Natural killer cell (primary cell): ENCODE measurements at places on chromosomes 5 and 9.

- no peak for DNase-seq
These were observed 51.0 kb upstream of the IL17B start for GRCh38 chr5:149429839-149430721.

DNA sequence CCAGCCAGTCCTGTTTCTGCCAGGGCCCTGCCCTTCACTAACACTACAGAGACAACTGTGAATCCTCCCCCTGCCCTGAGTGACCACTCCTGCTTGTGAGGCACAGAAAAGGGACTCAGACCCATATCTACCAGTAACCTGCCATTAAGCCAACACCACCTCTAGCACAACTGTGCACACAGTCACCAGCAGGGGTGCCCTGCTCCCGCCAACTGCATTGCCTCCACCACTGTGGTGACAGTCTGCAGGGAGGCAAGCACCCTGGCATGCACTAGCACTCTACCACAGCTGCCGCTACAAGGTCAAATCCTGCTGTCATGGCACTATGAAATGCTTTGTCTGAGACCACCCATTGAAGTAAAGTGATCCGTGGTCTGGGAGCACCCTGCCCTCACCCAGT is 1028.5 kb upstream of the CDH9 start:
- DNase-seq: no peak

DNA sequence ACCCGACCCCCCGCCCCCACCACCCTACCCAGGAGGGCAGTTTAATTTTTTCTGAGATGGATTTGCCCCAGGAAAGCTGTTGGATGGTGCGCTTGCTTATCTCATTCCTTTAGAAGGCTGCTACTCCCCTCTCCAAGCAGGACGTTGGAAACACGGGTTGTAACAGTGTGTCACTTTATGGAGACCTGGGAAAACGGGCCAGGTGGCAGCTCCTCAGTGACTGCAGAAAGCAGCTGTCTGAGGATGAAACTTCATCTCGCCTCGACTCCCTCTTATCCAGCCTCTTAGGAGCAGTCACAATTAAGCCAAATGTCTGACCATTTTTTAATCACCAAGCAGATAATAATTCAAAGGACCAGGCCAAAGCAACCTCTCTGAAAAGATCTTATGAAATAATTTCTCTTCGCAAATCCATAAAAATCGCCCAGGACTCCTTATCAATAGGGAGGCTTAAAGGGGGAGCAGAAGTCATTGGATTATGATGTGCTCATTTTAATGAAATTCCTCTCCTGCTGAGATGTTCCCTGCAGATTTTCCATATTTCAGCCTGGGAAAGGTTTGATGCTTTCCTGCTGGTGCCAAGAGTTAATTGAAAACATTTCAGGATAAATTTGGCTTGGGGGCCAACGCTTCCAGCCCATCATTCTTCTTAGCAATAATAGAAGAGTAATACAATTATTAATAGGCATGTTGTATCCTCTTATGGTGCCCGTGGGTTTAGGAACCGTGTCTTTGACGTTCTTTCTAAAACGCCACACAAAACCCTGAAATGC is 26.0 kb downstream of the GAS1 start:
- DNase-seq: no peak

GRCh38 chr5:36662291-36662851 is 56.0 kb downstream of the SLC1A3 start:
- DNase-seq: no peak

GRCh38 chr9:129355631-129356030 is 177.6 kb upstream of the IER5L start:
- DNase-seq: no peak

GRCh38 chr9:129068990-129069861 is 11.7 kb upstream of the DOLPP1 start:
- DNase-seq: peak; percentile 78

- no peak for DNase-seq
These were observed 155.5 kb downstream of the PALM2AKAP2 start for GRCh38 chr9:109935406-109936087.

GRCh38 chr5:110195288-110195687 is 505.6 kb downstream of the MAN2A1 start:
- no peak for DNase-seq

- no peak for DNase-seq
These were observed 26.4 kb upstream of the TXN start for GRCh38 chr9:110282739-110283081.

GRCh38 chr9:113513536-113513935 is 50.0 kb downstream of the RGS3 start:
- DNase-seq: no peak

DNA sequence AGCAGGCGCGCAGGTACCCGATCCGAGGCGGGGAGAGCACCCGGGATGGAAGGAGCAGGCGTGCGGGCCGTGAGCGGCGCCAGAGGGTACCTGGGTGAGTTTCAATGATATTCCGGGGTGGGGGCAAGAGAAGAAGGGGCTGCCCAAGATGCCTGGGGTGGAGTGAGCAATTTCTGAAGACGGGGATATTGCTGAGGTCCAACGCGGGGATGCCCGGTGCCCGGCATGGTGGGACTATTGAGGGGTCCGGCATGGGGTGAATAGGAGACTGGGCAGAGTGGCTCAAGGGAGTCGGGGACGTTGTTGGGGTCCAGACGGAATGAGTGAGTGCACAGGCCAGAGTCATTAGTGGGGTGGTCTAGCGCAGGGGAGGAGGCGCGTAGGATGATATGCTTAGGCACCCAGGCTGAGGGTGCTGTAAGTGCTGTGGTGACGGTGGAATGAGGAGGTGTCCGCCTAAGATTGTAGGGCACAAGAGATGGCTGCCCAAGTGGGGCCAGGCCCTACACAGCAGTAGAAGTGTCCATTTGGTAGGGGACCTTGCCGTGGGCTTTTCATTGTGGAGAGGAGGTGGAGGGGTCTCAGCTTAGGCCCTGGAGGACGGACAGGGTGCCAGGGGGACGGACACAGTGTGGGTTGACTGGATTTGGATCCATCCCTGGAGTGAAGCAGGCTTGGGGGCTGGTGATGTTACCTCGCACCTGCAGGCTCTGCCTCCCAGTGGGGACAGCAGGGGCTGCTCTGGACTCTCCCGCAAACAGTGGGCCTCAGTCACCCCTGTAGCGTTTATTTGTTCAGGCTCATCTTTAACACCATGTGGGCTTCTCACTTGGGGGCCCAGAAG is 719 bp downstream of the MIGA2 start:
- DNase-seq: no peak

- no peak for DNase-seq
These were observed at the start of gene STC2 for GRCh38 chr5:173327948-173328843. TSS of gene STC2 (minus strand) at chr5:173328414. CDS start at chr5:173328193, 221 bp downstream.

GRCh38 chr5:6703806-6704205 is 9.4 kb upstream of the TENT4A start:
- no peak for DNase-seq

GRCh38 chr9:9142001-9142400 is 1342.4 kb upstream of the DMAC1 start:
- DNase-seq: no peak

- DNase-seq: no peak
These were observed 63.3 kb downstream of the COL15A1 start for GRCh38 chr9:99006979-99007378.

GRCh38 chr9:33908114-33908513 is 91.2 kb downstream of the UBE2R2 start:
- no peak for DNase-seq

GRCh38 chr9:130714586-130715110 is 21.1 kb downstream of the EXOSC2 start:
- no peak for DNase-seq

DNA sequence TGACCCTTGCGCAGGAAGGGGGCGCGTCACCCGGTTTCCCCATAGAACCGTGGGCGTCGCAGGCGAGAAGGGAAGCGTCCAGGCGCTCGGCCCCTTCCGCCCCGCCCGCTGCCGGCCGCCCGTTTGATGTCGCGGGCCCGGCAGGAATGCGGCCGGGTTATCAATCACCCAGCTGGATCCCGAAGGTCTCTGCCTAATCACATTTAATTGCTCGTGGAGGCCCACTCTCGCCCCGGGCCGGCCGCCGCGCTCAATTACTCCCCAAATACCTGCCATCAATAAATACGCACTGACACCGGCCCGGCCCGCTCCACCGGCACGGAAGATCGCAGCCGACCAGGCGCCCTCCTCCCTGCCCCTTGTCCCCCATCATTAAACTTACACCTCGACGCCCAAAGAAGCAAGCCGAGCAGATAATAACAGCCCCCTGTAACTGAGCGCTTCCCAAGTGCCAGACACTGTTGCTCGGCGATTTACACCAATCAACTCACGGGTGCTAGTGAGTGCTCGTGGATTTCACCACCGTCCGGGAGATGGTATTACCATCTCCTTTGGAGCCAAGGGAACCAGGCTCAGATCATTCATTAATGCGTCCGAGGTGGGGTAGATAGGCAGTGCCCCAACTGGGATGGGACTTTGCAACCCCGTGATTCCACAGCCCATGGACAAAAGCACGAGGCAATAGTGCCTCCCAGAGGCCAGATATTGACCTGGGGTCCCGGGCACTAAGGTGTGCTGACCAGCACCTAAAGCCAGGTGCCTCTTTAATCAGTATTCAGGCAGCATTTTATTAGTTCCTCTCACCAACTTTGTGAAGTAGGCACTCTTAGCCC is 11.3 kb downstream of the MSX2 start:
- DNase-seq: peak; percentile 8

DNA sequence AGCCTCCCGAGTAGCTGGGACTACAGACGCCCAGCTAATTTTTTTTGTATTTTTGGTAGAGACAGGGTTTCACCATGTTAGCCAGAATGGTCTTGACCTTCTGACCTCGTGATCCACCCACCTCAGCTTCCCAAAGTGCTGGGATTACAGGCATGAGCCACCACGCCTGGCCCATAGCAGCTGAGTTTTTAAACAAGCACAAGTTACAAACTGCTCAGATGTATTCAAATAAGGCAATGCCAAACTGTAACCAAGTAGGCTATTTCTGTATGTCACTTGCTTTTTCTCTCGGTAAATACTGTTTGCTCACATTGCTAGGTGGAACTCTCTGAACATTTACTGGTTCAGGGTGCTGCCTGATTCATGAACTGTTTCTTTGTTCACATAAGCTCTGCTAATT is 799.3 kb upstream of the NUDT12 start:
- no peak for DNase-seq

GRCh38 chr9:110512817-110513216 is 66.7 kb downstream of the SVEP1 start:
- DNase-seq: no peak

DNA sequence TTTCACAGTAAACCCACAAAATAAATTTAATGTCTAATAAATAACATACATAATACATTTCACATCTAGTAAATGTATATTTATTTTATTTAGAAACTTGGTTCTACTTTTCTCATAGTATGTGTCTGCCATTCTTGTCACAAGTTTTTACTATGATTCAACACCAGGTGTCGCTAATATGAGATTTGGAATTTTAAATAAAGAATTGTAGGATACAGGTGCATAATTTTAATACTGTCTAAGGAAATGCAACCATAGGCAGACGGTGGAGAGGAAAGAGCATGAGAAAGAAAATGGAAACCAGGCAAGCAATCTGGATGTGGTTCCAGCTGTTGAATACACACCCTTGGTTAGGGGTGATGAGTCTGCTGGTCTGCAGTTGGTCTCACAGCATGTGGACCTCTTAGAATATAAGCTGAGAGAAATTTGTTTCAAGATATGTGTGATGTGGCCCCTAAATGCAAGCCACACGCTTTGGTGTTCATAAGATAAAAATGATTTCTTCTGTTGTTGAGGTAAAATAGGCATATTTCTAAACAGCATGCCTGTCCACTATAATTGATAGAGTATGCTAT is 114.7 kb upstream of the TXNDC8 start:
- DNase-seq: no peak

- peak; percentile 15 for DNase-seq
These were observed 661 bp downstream of the NSMF start for GRCh38 chr9:137458194-137459151.

GRCh38 chr5:172150514-172151425 is 37.3 kb downstream of the STK10 start:
- DNase-seq: peak; percentile 52

DNA sequence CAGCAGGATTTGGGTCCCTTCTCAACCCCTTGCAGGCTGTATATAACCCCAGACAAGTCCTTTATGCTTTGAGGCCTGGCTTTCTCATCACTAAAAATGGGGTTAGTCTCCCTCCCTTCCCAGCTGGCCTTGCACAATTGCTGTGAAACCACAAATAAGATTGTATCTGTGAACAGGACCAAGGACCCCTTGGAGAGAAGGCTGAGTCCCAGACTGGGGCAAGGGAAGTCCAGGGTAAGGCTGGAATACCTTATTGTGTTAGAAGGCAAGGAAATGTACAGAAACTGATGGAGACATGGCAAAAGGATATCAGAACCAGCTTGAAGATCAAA is 11.4 kb downstream of the MACROH2A1 start:
- no peak for DNase-seq

GRCh38 chr9:131925677-131926177 is 153.9 kb downstream of the MED27 start:
- DNase-seq: no peak

DNA sequence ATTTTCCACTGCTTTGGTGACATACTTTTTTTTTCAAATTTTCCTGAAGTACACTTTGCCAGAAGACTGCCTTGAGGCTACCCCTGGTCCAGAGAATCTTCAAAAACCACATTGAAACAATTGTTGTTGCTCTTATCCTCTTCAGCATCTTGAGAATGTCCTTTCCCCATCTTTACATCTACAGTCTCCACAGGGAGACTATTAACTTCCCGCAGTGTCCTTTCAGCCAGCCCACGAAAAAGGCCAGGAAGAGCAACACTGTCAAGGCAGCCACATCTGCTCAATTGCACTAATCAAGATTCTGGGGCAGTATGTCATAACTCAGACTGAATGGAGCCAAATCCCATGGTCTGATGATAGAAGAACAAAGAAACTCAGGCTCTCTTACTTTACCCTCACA is 148.3 kb downstream of the ENC1 start:
- no peak for DNase-seq

GRCh38 chr9:69090140-69090750 is 54.7 kb downstream of the FXN start:
- no peak for DNase-seq

GRCh38 chr5:160966921-160967320 is 114.9 kb upstream of the ATP10B start:
- no peak for DNase-seq

- DNase-seq: no peak
These were observed 60.5 kb upstream of the GAS1 start for GRCh38 chr9:87007711-87008366.

GRCh38 chr5:153718713-153719112 is 228.2 kb downstream of the GRIA1 start:
- DNase-seq: no peak

DNA sequence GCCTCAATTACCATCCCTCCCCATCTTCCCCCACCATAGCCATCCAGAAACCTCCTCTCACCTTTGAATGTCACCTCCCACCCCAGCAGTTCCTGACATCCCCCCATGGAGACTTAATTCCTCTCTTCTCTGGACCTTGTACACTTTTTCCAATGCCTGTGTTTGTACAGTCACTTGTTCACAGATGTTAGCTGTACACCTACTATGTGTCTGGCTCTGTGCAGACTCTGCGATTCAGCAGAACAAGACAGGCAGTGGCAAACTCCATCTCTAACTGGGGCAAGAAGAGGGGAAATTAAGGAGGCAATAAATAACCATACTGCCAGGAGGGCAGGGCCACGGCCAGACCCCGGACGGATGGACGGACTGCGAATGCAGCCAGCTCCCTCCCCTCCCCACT is 29.8 kb upstream of the CRB2 start:
- no peak for DNase-seq

- DNase-seq: no peak
These were observed 125.2 kb downstream of the CETN3 start for GRCh38 chr5:90284375-90284774.
